CD4-positive, alpha-beta T cell treated with Interleukin-6 at 100 ng/mL for 8 hours (primary cell): ENCODE measurements at places on chromosomes 7 and 10.
A peak's percentile ranks its signal among the peaks of the same experiment; 100 is the strongest.

DNA sequence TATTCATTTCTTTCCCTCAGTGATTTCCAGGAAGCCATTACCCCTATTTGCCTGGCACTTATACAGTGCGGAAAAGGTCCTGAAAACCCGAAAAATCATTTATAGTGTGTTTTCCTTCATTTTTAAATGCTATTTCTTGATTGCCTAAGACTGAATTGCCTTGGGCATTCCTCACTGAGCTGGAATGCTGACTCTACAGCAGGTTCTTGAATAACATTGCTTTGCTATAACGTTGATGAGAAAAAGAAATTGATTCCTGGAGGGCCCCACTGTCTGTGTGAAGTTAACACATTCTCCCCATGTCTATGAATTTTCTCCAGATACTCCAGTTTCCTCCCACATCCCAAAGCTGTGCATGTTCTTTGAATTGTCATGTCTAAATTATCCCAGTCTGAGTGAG is 308.5 kb downstream of the EXOC4 start:
- no peak for DNase-seq

DNA sequence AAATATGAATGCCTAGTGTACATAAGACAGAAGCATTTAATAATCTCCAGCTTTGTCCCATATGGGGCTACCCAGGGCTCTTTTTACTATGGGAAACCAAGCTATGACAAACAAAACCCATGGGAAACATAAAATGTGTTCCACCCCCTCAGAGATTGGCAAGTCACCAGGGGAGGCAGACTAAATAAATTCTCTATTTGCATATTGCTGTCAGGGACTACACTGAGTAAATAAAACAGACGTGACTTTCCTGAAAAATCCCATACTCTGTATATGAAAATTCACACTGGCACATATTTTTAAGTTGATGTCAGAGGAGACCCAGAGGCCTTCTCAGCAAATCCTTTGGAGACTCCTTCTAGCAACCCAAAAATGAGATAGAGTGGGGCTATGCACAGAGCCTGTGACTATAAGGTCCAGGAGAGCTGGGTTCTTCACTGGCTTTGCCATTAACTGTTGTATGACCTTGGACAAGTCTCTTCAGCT is 44.0 kb upstream of the HPSE2 start:
- DNase-seq, result no peak

- DNase-seq, result no peak
These were observed 184.8 kb upstream of the PDE1C start for GRCh38 chr7:32255036-32255435.

- DNase-seq, result no peak
These were observed 150.1 kb upstream of the TCF7L2 start for GRCh38 chr10:112799726-112800510.

DNA sequence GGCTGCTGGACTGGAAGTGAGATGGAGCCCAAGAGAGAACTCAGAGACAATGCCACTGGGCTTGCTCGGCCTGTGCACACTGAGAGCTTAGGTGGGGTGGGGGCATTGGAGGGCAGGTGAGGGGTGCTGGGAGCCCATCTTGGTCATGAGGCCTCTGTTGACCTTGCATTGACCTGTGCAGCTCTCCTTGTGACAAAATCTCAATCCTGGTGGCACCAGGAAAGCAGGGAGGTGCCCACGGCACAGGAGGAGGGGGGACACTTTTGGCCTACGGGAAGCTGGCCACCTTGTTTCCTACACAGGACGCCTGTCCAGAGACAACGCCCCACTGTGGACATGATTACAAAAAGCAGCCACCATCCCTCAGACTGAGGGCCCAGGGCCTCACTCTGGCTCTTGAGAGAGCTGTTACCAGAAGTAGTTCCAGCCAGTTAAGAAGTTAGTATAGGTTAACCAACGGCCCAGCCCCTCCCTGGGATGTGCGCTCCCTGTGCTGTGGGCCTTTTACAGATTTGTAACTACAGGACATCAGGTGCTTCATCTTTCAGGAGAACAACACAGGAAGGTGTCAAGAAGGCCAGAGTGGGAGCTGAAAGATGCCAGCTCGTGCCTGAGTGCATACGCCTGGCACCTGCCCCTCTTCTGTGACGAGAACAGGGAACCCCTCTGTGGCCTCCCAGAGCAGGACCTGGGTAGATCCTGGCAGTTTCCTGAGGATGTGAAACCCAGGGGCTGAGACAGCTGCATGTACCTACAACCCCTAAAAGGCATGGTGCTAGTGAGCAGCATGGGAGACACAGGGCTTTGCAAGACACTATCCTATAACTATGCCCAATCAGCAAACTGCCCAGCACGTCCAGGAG is 10.3 kb downstream of the PKD1L1 start:
- DNase-seq, result no peak

- DNase-seq, result no peak
These were observed 73.0 kb downstream of the NEURL1 start for GRCh38 chr10:103566536-103566935.

- DNase-seq, result no peak
These were observed 3.0 kb downstream of the CLRN3 start for GRCh38 chr10:127889605-127890195.

- no peak for DNase-seq
These were observed 6.9 kb upstream of the LAMB1 start for GRCh38 chr7:108009873-108010272.

DNA sequence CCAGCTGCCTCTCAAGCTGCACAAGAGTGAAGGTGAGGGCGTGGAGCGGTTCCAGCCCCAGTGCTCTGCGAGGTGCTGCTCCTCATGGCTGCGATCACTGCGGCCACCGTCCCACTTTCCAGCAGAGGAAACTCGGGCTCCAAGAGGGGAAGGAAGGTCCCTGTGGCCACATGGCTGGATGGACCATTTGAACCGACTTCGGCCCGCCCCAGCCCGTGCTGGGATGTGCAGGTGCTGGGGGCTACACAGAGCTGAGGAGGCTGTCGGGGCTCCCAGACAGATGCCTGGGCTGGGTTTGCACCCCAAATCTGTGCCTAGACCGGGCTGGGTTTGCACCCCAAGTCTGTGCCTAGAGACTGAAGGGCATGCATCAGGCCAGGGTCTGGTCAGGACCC is 186.6 kb downstream of the DNAJB6 start:
- DNase-seq, result no peak

GRCh38 chr7:29017713-29018112 is 59.6 kb upstream of the TRIL start:
- no peak for DNase-seq

- no peak for DNase-seq
These were observed 138.9 kb upstream of the KLF14 start for GRCh38 chr7:130872756-130873448.

- no peak for DNase-seq
These were observed 9.3 kb upstream of the FAM180A start for GRCh38 chr7:135757719-135758411.

GRCh38 chr7:41652267-41652666 is 50.6 kb downstream of the INHBA start:
- DNase-seq, result no peak

GRCh38 chr7:81195033-81195432 is 276.2 kb upstream of the SEMA3C start:
- no peak for DNase-seq

- DNase-seq, result peak; percentile 79
These were observed 1.9 kb upstream of the SH2D4B start for GRCh38 chr10:80535671-80536360.

- no peak for DNase-seq
These were observed 2.9 kb downstream of the IFIT3 start for GRCh38 chr10:89330537-89331212.

DNA sequence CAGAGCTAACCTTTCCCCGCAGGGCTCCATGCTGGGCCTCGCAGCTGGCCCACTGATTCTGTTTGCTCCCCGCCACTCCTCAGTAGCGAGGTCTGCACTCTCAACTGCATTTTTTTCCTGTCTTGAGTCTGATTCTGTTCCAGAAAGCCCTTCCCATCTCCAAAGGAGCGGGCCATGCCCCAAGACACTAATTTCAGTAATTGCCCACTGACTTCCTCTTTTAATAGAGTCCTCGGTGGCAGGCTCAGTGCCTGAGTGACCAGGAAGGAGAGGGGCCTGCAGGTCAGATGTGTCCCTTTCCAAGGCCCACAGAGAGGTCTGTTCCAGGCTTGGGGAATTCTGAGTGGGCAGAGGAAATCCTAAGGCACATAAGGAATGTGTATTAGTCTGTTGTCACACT is 77.4 kb downstream of the ADCY1 start:
- DNase-seq, result peak; percentile 0

DNA sequence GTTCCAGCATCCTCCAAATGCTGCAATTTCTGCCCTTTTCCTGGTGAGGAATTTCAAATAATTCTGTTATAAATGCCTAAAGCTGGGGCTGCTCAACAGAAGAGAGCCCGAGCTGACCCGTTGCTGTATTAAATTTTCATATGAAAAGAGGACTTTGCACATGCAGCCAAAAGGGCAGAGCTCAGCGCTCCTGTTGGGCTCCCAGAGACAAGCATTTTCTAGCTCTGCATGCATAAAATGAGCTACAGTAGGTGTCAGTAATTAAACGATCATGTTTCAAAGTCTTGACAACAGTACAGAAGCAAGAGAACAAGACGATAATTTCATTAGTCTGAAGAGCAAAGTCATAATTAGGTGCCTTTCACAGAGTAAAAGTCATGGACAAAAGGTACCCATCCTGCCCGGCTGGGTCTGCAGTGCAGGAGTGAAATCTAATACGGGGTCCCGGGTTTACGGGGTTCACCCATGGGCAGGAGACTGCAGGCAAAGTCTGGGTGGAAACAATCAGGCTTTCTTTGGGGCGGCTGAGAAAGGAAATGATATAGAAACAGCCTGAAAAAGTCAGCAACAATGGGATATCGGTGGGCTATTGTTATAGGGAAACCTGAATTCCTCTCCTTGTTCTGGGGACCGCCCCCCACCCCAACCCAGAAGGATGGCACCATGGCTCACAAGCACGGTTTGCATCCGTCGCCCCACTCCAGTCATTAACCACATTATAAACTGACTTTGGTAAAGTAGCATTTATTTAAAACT is 66.0 kb downstream of the EBF3 start:
- no peak for DNase-seq

DNA sequence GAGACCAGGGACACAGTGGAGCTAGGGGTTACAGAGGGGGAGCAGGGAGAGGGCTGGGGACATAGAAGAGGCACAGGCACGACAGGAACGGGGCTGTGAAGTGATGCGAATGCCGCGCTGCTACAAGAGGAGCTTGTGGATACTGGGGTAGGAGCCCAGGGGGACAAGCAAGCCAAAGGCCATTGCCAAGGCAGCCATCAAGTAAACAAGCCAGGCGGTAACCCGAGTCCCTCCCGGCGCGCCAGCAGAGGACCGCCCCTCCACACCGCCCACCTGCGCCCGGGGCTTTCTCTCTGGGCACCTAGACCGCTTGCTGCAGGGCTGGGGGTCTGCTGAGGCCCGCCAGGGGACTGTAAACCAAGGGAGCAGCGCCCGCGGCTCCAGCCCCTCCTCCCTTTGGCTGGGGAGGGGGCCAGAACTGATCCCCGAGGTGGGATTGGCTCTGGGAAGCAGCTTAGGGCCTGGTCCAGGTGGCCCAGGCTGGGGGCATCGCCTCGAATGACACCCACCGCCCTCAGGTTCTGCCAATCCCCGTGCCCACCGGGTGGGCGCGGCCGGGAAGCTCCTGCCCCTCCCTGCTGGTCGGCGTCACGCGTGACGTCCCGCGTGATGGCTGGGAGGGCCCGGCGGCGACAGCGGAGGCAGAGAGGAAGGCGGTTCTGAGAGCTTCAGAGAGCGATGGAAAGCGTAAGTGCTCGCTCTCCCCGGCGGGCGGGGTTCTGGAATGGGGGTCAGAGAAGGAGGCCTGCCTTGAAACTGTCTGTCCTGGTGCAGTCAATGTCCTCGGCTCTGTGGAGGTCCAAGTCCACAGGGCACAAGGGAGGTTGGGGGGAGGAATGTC is 982 bp downstream of the SFXN3 start:
- peak; percentile 78 for DNase-seq

- no peak for DNase-seq
These were observed 416.2 kb upstream of the GHITM start for GRCh38 chr10:83723080-83723479.

DNA sequence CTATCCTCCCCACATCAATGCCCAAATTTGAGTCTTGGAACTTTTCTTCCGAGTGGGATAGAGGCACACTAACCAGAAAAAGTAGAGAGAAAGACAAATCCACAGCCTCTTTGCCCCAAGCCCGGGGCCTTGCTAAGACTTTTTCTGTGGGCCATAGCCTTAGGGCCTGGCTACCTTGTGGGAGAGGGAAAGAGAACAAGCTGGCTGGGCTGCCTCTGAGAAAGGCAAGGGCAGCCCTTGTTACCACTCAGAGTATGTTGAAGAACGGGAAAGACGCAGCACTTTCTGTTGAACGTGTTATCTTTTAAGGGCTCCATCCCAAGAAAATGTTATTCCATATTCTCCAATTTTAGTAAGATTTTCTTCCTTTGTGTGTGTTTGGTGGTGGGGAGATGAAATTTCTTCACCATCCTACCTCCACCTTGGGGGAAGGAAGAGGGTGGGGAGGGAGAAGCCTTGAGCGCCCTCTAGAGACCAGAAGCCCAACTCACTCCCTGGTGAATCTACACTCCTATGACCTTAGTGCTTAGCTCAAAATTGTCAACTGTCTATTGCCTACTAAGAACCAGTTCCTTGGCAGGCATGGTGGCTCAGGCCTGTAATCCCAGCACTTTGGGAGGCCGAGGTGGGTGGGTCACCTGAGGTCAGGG is 3.9 kb upstream of the NRF1 start:
- peak; percentile 32 for DNase-seq

DNA sequence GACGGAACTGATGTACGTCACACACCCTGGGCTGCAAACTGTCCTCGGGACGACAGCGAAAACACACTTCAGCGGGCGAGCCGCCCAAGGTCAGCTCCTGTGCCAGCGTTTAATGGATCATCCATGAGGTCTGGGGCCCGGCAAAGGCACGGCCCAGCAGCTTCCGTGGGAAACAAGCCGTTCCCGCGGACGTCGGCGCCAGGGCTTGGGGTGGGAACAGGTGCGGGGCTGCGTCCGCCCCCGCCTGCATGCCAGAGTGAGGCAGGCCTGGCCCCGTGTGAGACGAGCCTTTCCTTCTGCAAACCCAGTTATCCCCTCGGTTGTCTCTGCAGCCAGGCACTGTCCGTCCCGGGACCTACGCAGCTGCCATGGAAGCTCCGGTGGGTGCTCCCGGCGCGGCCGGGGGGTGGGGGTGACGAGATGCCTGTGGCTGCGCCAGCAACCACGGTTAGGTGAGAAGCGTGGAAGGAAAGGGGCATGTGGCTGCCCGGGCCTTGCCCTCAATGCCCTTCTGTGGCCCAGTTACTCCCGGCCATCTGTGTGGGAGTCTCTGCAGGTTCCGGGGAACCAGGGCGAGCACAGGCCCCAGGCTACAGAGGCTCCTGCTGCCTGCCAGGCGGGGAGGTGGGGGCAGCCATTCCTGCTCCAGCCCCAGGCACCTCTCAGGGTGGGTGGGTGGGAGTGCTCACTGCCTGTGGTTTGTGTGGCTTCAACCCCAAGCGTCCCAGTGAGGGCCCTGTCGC is 42.2 kb upstream of the PDGFA start:
- no peak for DNase-seq

GRCh38 chr7:87480386-87480785 is 4.9 kb upstream of the ABCB4 start:
- no peak for DNase-seq

- no peak for DNase-seq
These were observed 12.1 kb downstream of the AVL9 start for GRCh38 chr7:32507414-32507813.
